Activated T-cell treated with anti-CD3 and anti-CD28 coated beads, Interleukin-2, amount 50 U/mL, for 1 hour (primary cell): ENCODE measurements at places on chromosomes 6 and 20.
A peak's percentile ranks its signal among the peaks of the same experiment; 100 is the strongest.

GRCh38 chr6:6890400-6890858 is 217.3 kb upstream of the RREB1 start:
- DNase-seq: no peak

- DNase-seq: no peak
Observed at GRCh38 chr20:41057999-41058673, 29.5 kb downstream of the TOP1 start.

DNA sequence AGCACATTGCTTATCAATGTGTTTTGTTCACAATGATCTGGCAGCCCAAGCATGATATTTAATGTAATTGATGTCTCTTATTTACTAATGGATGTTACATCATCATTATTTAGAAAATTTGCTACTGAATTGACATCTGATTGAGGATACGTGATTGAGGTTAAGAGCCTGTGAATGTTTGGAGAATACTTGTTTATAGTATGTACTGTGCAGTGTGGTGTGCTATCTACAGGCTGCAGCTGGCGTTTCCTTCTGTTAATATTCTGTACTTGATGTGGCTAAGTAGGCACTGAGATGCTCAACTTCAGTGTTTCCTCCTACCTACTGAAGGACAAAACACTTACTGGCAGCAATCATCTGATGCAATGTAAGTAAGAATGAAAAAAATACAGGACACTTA is 709.6 kb upstream of the FLRT3 start:
- DNase-seq: no peak

DNA sequence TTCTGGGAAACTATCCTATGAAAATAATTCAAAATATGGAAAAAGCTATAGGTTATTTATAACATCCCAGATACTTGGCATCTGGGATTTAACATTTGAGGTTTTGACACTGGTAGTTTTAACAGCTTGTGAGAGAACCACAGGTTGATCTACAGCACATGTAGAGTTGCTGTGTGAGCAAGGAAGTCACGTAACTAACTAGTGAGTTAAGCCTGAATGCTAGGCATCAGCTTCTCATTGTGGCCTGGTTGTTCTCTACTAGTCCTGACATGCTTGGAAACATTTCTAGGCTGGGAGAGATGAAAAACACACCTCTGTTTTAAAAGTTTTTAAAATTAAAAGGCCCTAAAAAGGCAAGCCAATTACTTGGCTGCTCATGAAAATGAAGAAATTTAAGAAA is 28.2 kb downstream of the ESF1 start:
- DNase-seq: no peak

GRCh38 chr6:37074053-37074827 is 68.8 kb downstream of the FGD2 start:
- DNase-seq: no peak

- no peak for DNase-seq
Observed at GRCh38 chr6:38617856-38618255, 21.9 kb downstream of the BTBD9 start.

- DNase-seq: no peak
Observed at GRCh38 chr20:61864481-61864880, 201.2 kb downstream of the TAF4 start.

GRCh38 chr20:2005831-2006426 is 12.1 kb upstream of the PDYN start:
- DNase-seq: peak; percentile 54

DNA sequence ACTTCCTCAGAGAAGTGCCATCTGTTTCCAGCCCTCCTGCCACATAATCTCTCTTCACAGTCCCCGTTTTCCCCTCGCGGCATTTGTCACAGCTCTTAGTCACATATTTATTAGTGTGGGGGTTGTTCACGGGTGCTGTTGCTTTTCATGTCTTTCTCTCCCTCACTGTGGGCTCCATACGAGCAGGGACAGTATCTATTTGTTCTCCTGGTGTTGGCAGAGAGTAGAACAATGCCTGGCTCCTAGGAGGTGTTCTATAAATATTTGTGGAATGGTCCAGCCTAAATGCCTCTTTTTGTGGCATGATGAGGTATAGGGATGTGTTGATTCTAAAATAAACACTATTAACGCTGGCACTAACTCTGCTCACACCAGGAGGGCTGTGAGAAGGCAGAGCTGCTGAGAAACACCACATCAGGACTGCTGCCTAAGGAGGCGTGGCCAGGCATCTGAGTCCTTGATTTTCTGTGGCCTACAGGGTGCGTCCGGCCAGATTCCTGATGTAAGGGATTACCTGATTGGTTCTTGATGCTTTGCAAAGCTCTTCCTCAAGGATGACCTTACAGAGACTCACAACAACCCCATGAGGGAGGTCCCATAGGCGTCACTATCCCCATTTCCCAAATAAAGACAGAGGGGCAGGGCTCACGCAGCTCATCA is 219.8 kb upstream of the ARID1B start:
- DNase-seq: no peak

DNA sequence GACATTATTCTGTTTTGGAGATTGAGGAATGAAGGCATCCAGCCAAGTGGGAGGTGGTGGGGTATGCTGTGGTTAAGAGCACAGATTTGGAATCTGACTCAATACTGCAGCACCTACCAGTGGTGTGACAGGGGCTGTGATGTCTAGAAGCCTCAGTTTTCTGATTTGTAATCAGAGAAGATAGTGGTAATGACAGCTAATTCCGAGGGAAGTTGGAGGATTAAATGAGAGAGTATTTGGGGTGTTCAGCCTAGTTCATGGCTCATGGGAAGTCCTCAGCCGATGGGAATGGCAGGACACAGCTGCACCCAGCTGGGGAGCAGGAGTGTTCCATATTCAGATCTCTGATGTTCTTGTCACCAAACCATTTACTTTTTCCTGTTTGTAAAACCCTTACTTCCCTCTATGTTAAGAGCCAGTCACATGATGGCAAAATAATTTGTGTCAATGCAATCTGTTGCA is 9.3 kb downstream of the SLC9A8 start:
- no peak for DNase-seq

GRCh38 chr6:5718231-5718947 is 288.3 kb downstream of the NRN1 start:
- DNase-seq: no peak

GRCh38 chr6:24922814-24923213 is 12.9 kb downstream of the RIPOR2 start:
- no peak for DNase-seq

- DNase-seq: peak; percentile 73
Observed at GRCh38 chr6:166488076-166488685, 98.3 kb downstream of the RAMACL start.

DNA sequence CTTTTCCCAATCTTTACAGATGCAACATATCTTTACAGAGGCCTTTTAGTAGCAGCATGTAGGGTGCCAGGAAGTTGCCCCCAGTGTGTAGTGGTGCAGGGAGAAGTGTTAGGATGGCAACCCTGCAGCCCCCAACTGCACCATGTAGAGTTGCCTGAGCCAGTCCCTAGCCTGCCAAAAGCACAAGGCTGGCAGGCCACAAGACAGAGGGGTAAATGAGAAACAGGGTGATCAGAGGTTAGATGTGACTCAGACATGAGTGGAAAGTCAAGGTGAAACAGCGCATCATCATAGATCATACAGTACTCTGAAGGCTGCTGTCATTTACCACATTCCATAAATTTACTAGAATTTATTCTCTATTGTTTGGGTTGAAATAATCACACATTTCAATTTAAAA is 467.5 kb downstream of the PRKN start:
- DNase-seq: no peak

DNA sequence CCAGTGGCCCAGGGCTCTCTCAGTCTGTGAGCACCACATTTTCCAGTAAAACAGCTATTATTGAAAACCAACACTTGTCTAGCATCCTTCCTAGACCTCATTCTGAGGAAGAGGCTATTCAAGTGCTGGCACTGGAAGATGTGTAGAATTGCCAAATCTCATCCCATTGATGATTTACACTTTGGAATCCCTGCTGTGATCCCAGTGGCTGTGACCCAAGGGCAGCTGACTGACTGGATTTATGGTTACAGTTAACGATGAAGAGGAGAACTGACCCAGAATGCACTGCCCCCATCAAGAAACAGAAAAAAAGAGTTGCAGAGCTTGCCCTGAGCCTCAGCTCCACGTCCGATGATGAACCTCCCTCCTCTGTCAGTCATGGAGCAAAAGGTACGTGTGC is 2.4 kb downstream of the CMTR1 start:
- no peak for DNase-seq

- DNase-seq: no peak
Observed at GRCh38 chr6:137105375-137105774, 60.6 kb upstream of the IL20RA start.

DNA sequence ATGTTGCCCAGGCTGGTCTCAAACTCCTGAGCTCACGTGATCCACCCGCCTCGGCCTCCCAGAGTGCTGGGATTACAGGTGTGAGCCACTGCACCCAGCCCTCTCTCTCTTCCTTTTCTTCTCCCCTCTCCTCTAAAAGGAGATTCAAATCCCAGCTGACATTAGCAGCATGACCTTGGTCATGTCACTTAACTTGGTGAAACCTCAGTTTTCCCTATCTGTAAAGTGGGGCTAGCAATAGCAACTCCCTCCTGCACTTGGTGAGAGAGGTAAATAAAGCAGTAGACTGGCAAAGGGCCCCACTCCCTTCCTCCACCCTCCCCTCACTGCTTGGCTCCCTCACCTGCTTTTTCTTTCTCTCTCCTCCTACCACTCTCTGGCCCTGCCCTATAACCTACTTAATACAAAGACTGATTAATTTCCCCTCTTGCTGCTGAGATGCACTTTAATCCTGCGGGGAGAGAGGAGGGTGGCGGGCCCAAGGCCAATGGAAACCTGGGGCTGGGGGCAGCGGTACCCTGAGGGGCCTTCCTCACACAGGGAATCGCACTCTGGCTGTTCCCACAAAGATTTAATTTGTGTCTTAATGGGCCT is 54.2 kb upstream of the ZFAND3 start:
- DNase-seq: no peak

DNA sequence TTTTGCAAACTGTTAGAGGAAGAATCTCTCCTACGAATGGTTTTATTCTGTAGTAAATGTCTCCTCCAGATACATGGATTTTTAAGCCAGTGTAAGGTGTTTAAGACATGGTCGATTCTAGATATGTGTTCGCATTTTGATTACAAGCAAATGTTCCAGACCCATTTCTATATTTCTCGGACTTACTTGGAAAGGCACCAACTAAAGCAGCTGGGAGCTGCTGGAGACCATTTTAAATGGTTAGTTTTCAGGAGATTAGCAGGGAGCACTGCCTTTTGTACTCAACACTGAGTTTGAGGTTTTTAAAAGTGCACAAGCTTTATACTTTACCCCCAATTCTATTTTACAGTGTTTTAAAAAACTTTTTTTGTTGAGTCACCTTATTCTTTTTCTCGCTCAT is 857.0 kb downstream of the KIF16B start:
- DNase-seq: no peak

DNA sequence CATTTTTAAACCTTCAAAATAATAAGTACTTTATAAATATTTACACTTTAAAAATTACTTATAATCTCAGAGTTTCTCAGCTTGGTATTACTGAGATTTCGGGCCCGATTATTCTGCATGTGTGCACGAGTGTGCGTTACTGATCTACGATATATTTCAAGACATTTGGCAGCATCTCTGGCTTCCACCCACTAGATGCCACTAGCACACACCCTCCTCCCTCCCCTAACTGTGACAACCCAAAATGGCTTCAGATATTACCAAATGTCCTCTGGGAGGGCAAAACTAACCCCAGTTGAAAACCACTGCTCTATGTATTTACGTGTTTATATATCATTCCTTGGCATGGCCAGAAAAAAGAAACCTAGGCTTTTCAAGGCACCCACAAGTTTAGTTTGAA is 95.9 kb downstream of the FYN start:
- no peak for DNase-seq

- no peak for DNase-seq
Observed at GRCh38 chr6:93165850-93166430, 253.4 kb downstream of the EPHA7 start.

DNA sequence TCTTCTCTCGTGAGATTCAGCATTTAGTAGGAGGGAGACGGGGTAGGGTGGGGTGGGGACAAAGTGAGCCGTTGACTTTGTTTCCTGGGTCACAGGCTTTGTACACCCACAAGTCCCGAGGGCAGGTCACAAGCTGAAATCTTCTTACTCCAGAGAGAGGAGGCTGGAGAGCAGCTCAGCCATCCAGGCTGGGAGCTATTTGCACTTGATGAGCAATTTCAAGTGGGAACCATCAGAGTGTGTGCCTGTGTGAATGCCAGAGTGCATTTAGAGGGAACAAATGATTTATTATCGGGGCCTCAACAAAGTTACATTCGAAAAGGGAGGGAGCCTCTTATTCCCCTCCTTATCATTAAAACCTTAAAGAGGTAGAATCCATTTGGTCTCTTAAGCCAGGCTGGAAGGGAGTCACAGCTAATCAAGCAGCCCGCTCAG is 155.7 kb upstream of the JARID2 start:
- DNase-seq: no peak

GRCh38 chr6:119510246-119510645 is 160.7 kb upstream of the MAN1A1 start:
- no peak for DNase-seq

DNA sequence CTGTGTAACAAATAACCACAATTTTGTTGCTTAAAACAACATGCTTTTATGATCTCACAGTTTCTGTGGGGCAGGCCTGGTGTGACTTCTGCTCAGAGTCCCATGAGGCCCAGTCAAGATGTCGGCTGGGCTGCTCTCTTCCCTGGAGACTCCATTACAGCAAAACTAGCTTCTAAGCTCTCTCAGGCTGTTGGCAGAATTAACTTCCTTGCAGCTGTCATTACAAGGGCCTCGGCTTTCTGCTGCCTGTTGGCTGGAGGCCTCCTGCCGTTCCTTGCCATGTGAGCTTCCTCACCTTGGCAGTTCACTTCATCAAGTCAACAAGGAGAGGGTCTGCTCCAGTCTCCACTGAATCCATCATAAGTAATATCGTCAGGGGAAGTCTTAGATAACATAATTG is 659.2 kb downstream of the PRKN start:
- no peak for DNase-seq

- no peak for DNase-seq
Observed at GRCh38 chr6:140590641-140591040, 1216.2 kb upstream of the CITED2 start.

- no peak for DNase-seq
Observed at GRCh38 chr6:139545206-139546105, 171.0 kb upstream of the CITED2 start.

DNA sequence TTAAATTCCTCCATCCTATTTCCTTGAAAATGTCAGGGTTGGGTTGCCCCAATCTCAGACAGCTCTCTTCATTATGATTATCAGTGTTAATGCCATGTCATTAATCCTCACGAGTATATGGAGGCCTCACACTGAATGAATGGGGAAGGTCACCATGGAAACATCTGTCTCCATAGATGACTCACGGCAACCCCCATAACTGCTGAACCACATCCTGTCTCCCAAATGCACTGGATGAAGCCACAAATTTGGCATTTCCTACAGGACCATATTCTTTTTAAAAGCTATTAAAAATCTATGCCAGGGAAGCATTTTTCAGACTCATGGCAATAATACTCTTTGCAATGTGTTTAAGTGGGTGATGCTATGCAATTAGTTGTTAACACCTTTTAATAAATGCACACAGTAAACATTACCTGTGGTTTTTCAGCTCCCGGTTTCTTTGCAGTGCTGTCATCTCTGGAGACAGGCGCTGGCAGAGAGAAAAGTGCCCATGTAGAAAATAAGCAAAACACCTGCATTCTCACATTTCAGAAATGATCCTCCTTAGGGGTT is 80.1 kb upstream of the PTPRK start:
- no peak for DNase-seq
